ENCODE measurements at places on chromosomes 16 and 17.

- no peak for DNase-seq
These were observed 92.5 kb upstream of the RBL2 start for GRCh38 chr16:53341792-53342191.

- no peak for DNase-seq
These were observed 206.3 kb downstream of the RAB11FIP4 start for GRCh38 chr17:31597646-31598398.

- no peak for DNase-seq
These were observed 4.5 kb downstream of the OR1F1 start for GRCh38 chr16:3192476-3193019.

DNA sequence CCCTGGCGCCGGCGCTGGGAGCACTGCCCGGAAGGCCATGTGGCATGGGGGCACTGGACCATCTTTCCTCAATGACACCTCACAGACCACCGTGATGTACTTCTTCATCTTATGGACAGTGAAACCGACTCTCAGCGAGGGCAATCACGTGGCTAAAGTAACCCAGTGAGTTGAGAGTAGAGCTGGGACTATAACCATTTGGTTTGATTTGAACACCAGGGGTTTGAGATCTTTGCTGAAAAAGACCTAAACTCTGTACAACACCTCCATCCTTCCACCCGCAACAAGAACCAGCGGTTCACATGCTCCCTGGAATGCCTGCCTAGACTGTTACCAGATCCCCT, 3.3 kb downstream of the ITGA2B start:
- no peak for DNase-seq

- peak; percentile 69 for DNase-seq
These were observed 105.1 kb downstream of the CHD9 start for GRCh38 chr16:53159781-53160436.

- peak; percentile 75 for DNase-seq
These were observed 11.8 kb upstream of the TEKT1 start for GRCh38 chr17:6843241-6843880.

- DNase-seq, result no peak
These were observed 23.1 kb downstream of the CD300LB start for GRCh38 chr17:74508156-74508555.

- peak; percentile 80 for DNase-seq
These were observed 610 bp downstream of the C16orf74 start for GRCh38 chr16:85750146-85750826.

DNA sequence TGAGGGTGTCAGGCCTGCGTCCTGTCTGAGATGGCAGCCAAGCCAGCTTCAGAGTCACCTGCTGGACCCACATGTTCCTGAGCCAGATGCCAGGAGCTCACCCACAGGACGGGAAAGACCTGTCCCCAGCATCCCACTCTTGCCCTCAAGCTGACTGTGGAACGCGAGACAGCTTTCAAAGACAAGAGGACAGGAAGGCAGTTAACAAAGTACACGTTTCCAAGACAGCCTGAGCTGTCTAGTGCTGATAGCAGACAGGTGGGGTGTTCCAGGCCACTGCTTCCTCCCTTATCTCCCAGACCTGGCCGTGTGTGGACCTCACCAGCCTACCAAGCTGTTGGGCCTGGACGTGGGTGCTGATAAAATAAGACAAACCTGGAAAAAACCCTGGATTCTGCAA, 13.2 kb downstream of the CMTM3 start:
- no peak for DNase-seq

GRCh38 chr16:8887952-8888560, 5.9 kb downstream of the LITAFD start:
- peak; percentile 62 for DNase-seq

DNA sequence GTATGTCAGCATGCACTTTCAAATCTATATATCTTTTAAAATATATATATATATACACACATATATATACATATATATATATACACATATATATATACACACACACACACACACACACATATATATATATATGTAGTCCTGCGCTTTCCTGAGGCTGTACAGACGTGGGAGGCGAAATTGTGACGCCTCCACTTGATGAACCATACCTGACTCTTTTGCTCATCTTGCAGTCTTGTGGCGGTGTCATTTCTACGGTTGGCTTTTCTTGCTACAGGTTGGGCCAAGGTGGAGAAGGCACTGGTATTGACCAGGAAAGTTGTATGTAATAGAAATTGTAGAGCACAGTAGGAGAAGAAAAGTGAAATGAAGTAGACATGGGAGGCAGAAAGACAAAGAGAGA, 88.2 kb downstream of the RBFOX1 start:
- DNase-seq, result no peak
